ENCODE measurements at places on chromosomes 2 and 18. TPM values are rescaled to one million over a fixed set of nuclear protein-coding genes. Genes with fewer than 3 reads are reported as not detected.

The AQP12A gene
- not detected for total RNA-seq

GRCh38 chr2:200702646-200703118 is 109.0 kb upstream of the BZW1 start:
- DNase-seq, result no peak

DNA sequence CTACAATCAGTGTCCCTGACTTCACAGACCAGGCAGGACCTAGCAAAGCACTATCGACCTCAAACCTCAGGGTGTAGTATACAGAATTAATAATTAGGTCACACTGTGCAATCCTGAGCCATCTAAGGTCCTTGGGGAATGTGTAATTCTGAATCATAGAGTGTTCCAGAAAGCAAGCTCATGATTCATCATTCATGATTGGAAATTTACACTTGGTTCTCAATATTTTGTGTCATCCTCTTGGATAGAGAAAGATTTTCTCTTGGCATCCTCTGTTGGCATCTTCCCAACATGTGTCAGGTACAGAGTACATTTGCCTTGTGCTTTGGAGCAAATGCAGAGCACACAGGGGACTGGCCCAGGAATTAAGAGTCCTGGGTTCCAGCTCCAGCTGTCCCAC is 245.0 kb upstream of the NT5C1B start:
- no peak for DNase-seq

DNA sequence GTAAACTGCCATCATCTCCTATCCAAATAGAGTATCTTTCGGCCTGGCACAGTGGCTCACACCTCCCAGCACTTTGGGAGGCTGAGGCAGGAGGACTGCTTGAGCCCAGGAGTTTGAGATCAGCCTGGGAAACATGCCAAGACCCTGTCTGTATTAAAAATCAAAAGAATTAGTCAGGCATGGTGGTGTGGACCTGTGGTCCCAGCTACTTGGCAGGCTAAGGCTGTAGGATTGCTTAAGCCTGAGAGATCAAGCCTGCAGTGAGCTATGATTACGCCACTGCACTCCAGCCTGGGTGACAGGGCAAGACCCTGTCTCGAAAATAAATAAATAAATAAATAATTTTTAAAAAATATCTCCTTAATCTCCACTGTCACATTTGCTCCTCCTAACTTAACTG is 14.7 kb upstream of the ARPC2 start:
- DNase-seq, result no peak

DNA sequence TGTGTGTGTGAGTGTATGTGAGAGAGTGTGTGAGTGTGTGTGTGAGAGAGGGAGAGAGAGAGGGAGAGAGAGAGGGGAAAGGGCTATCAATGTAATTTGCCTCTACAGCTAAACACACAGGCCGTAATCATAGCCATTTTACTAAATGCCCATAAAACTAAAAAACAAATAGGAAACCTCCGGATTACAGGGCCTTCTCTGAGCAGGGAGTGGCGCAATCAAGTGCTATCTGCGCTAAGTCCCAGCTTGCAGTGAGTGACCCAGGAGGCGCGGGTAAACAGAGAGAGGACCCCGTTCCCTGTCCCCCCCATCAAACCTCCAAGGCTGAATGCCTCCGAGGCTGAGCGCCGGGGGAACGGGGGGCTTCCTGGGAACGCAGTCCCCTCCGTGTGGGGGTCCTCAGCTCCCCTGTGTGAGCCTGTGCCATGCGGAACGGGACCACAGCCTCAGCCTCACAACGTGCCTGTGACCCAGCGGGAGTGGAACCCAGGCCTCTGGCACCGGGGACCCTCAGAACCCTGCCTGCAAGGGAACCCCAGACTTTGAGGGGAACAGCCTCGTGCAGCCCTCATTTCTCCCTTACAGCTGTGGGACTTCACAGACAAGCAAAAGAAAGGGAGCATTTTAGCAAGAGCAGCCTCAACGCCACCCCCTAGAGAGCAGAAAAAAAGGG is 54.7 kb upstream of the ID2 start:
- DNase-seq, result no peak

The RAB10 gene
- total RNA-seq, result 61.7 TPM

GRCh38 chr2:171124541-171124940 is 36.2 kb downstream of the TLK1 start:
- DNase-seq, result no peak

The ZC3H8 gene
- 14.4 TPM for total RNA-seq

The ATP6V1B1 gene
- total RNA-seq, result 2.3 TPM

The SPC25 gene
- 8.2 TPM for total RNA-seq

The LINC00305 gene
- not detected for total RNA-seq

DNA sequence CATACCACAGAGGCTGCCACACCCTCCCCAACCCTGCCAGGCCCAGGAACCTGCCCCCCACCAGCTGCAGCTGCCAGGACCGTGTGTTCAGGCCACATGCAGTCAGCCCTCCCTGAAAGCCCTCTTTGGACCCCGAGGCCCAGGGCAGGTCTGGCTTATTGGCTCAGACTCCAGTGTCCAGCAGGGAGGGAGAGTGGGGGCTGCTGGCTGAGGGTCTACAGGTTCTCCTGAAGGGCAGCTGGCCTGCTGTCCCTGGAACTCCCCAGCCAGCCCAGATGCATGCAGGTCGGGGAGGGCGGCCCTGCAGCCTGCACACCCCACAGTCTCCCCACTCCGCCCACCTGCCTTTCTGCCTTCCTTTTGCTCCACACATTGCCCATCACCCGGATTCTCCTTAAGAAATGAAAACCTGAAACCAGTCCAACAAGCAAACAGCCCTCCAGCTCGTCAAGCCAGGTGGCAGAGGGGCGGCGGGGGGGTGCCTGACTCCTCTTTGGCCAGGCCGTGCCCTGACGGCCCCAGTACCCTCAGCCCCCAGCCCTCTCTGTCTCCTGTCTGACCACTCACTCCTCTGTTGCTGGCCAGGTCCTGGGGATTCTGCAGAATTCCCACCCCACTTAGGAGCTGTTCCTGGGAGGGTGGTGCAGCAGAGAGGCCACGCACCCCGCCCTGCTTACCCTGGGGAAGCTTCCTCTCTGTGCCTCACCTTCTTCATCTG is 18.0 kb downstream of the GPR35 start:
- no peak for DNase-seq

GRCh38 chr2:127360242-127360641 is 27.5 kb downstream of the MAP3K2 start:
- no peak for DNase-seq

- DNase-seq, result no peak
These were observed 74.0 kb upstream of the TEX51 start for GRCh38 chr2:126824663-126825062.

The SERPINB11 gene
- total RNA-seq, result not detected

The MROH2A gene
- total RNA-seq, result 0.49 TPM

GRCh38 chr18:49608366-49609255 is 46.8 kb downstream of the LIPG start:
- no peak for DNase-seq

DNA sequence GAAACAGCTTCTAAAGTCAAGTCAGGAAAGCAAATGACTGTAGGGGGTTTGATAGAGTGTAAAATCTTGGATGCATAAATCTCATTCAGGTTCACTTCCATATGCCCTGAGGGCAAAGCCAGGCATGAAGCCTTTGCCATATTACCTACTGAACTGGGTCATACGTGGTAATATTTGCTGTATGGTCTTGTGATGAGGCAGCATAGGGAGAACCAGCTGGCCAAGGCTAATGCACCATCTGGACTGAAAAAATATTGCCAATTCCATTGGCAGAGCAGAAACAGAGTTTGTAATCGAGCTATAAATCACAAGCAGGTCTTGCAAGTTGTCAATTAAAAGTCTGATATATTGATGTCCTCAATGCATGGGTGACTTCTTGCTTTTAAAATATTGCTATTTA is 243.8 kb downstream of the ERBB4 start:
- DNase-seq, result no peak

DNA sequence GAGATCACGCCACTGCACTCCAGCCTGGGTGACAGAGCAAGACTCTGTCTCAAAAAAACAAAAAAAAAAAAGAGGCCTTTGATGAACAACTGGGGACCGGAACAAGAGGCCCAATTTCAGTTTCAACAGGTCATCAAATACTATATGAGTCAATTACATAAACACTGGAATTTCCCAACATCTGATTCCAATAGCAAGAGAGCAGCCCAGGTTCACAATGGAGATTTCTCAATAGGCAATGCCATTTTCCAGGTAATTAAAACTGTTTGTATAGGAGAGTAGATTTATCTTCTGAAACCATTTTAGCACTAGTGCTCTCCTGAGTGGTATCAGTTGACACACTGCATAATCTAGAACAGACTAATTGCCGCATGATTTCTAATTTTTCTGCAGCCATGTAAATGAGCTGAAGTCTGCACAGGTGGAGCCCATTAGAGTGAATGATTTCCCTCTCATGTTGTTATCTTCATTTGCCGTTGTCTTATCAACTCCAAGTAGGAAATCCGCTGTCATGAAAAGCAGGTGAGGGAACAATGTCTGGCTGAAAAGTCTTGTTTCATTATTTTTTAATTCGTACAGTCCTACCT is 264.1 kb upstream of the MEIS1 start:
- no peak for DNase-seq

GRCh38 chr2:100924122-100924519 is 78.0 kb upstream of the RPL31 start:
- DNase-seq, result no peak

The CYRIA gene
- total RNA-seq, result 9.3 TPM

DNA sequence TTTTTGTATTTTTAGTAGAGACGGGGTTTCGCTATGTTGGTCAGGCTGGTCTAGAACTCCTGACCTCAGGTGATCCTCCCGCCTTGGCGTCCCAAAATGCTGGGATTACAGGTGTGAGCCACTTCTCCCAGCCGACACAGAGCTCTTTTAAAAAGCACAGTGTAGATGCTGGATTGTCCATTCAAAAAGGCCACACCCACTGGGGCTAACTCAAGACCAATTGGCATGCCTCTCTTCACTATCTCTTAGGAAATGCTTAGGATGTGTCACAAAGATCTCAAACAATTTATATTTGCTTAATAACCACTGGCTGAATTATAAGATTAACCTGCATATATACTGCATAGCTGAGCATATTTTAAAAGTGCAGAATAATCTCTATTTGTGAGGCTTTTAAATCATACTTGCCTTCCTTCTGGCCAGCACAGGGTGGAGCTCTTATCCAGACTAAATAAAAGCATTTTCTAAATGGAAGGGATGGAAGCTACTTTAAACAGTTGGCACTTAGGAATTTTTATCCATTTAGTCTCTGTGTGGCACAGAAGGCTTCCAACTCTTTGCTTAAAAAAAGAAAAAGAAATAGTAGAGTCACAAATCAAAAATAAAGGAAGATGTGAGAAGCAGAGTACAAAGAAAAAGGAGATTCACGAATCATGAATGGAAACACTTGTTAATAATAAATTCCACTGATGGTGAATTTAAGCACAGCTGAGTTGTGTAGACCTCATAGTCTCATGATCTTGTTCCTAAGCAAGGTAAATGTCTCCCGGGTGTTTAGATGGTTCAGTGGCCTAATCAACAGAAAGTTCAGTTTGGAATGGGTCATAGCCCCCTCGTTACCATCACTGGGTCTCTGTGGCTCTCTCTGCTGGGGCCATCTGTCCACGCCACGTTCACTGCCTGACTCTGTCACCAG is 22.4 kb downstream of the CRYGD start:
- peak; percentile 2 for DNase-seq

- DNase-seq, result no peak
These were observed 58.1 kb upstream of the TTN start for GRCh38 chr2:178865146-178865936.

The RNF103 gene
- total RNA-seq, result 27.7 TPM

The RAB11FIP5 gene
- 9.9 TPM for total RNA-seq

GRCh38 chr2:170313347-170313991 is 135.5 kb downstream of the MYO3B start:
- peak; percentile 35 for DNase-seq

- DNase-seq, result no peak
These were observed 70.2 kb upstream of the EPAS1 start for GRCh38 chr2:46227022-46227421.

The THSD7B gene
- 8.1 TPM for total RNA-seq

DNA sequence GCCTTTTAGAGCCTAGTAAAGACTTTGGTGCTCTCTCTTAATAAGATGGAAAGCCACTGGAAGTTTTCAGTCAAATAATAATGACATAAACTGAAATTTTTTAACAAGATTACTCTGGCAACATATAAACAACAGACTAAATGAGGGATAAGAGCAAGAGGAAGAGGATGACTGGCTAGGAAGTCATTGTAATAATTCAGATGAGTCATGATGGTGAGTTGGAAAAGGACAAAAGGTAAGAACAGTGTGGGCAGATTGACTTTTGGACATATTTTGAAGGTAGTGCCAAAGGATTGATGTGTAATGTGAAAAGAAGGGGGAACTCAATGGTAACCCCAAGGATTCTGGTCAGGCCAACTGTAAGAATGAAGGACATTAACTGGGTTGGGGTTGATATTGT is 310.3 kb downstream of the NOL4 start:
- DNase-seq, result no peak

DNA sequence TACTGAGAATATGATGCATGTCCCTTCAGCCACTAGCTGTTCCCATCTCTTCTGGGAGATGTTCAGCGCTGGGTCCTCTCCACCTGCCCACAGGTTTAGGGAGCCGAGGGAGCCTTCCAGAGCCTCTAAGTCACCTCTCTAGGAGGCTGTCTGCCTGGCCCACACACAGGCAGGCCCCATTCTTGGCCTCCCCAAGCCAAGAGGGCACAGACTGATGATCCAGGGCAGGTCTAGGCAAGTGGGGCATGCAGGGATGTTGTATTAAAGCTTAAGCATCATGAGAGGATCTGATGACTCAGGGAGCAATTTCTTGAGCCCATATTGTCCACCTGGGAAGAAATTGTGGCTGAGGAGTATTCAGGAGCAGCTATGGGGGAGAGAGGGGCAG is 19.9 kb downstream of the TMSB10 start:
- DNase-seq, result no peak

GRCh38 chr18:28086670-28087552 is 90.0 kb downstream of the CDH2 start:
- peak; percentile 40 for DNase-seq

- peak; percentile 16 for DNase-seq
These were observed 47.0 kb upstream of the PLEKHM3 start for GRCh38 chr2:208072250-208072892.

The LRRC30 gene
- total RNA-seq, result 0.69 TPM

GRCh38 chr18:47911877-47912276 is 18.6 kb downstream of the SMAD2 start:
- no peak for DNase-seq

The MBP gene
- 25.1 TPM for total RNA-seq

DNA sequence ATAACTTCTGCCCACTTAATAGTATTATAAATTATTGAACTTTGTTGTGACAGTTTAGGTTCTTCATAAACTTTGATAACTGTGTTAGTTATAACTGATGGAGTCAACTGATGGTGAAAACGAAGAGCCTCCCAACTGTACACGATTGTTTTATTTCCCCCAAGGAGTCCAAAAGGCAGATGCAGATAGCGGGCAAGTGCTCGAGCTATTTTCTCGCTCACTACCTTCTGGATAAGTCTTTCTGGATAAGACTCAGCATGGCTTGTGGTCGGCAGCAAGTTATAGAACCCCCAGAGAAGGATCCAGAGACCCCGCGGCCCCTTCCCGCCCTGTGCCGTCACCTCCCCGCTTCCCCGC is 517 bp downstream of the GCFC2 start:
- DNase-seq, result no peak

The RAB17 gene
- 0.59 TPM for total RNA-seq

The IL36A gene
- total RNA-seq, result not detected

GRCh38 chr2:151063271-151063670 is 198.4 kb downstream of the RBM43 start:
- peak; percentile 6 for DNase-seq

GRCh38 chr2:136116813-136117390 is 1.0 kb downstream of the CXCR4 start:
- no peak for DNase-seq
